NCI-H2081 treated with DMSO at 0.1 percent for 48 hours (cell line): ENCODE measurements at places on chromosomes 2 and 18.

GRCh38 chr2:80167284-80167808 lies 137.2 kb downstream of the LRRTM1 start:
- no peak for DNase-seq

- no peak for DNase-seq
These were observed 100.8 kb upstream of the KCTD1 start for GRCh38 chr18:26649193-26649543.

DNA sequence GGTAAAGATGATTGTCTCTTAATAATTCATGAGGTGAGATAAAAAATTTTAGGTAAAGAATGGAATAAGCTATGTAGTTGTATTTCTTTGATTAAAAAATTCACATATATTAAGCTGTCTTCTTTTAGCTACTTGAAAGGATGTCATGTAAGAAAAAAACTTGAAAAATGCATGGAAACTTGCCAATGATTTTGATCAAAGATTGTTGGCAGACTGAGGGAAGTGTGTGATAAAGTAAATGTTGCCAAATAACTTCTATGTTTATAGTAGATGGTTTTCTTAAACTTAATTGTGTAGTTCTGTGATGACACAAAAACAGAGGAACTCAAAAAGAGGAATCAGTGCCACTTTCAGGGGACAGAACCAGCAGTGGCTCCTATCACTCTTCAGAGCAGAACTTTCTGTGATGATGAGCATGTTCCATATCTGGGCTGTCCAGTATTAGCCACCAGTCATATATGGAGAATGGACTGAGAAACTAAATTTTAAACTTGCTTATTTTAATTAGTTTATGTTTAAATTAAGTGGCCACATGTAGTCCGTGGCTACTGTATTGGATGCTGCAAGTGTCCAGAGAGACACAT lies 51.9 kb upstream of the SLC38A11 start:
- DNase-seq = no peak

DNA sequence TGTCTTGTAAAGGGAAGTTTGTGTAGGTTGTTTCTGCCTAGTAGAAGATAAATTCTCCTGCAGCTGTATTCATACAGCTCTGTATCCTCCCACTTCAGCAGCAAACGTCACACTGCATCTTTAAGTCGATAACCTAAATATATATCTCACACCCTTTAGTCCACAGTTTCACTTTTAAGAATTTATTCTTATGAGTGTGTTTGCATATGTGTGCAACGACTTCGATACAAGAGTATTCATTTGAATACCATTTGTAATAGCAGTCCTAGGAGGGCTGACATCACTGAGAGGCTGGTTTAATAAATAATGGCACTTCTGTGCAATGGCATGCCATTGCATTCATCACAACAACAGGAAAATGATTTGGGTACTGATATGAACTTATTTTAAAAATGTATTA lies 63.8 kb upstream of the MSH6 start:
- DNase-seq = no peak

- DNase-seq = no peak
These were observed 6.8 kb downstream of the BIRC6 start for GRCh38 chr2:32363597-32363996.

DNA sequence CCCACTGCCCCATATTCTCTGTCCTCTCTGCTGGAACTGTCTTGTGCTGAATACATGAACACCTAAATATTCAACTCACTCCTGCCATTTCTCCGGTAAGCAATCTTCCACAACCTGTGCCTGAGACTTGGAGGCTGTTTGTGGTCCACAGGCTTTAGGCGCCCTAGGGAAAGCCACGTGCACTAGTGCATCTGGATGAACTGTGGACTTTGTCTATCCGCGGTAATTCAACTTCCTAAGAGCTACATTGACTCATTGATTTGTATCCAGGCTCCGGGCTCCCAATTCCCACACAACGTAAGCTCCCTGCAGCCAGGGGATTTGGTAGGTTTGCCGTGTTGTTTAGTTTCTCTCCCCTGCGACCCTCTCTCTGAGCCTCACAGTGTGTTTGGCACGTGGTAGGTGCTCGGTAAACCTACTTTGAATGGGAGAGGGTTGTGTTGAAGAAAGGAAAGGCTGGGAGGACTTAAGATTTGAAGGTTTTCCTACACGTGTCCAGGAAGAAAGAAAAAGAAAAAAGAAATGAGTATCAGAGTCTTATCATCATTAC lies 718.2 kb downstream of the DPP10 start:
- DNase-seq = no peak

DNA sequence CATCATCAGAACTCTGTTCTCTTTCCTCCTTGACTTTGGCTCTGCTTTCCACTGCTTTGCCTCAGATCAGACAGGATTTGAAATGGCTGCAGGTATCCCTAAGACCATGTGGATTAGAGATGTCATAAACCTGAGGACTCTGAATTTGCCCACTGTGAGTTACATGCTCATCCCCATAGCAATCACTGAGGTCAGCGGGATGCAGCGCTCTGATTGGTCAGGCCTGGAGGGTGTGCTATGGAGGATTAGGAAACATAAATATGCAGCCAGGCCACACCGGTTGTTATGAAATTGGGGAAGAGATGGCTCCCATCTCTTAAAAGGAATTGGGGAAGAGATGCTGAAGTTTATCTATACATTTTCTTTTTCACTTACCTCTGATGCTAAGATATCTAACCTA lies 73.7 kb upstream of the DNAJC10 start:
- no peak for DNase-seq

DNA sequence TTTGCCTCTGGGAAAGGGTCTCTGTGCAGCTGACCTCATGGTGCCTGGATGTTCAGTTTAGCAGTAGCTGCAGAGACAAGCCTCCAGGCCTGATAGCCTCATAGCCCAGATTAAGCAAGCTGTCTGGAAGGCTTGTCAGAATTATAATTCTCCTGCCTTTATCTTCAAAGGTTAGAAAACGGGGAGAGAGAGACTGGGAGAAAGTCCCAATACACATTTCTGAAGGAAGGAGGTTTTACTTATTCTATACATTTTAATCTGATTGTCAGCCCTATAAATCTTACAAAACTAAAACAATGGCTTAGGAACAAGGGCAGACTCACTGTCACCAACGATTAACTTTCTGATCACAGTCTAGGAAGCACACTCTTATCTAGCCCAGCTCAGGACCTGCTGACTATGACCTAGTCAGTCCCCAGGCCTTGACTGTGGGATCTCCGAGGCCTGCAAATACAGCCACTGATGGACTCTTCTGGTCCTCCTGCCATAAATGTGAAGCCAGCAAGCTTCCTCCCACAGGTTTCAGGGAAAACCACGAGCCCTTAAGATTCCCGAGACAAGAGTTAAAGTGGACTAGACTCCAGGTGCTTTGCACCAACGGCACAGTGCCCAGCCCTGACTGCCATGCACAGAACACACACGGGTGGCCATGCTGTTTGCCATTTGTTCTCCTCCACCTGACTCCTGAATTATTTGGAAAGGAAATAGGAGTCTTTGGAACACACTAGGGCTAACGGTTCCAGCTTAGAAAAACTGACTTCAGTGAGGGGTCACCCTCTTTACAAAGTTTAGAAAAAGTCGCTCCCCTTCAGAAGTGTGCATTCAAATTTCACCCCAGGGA lies 111.4 kb upstream of the SMAD7 start:
- no peak for DNase-seq

- no peak for DNase-seq
These were observed 132.8 kb downstream of the CYP26B1 start for GRCh38 chr2:72014831-72015230.

GRCh38 chr2:228763379-228763981 lies 507.6 kb downstream of the PID1 start:
- peak; percentile 99 for DNase-seq

- no peak for DNase-seq
These were observed 723.1 kb downstream of the TMEM182 start for GRCh38 chr2:103484906-103485305.

- no peak for DNase-seq
These were observed 41.4 kb downstream of the PRKD3 start for GRCh38 chr2:37283207-37283606.

DNA sequence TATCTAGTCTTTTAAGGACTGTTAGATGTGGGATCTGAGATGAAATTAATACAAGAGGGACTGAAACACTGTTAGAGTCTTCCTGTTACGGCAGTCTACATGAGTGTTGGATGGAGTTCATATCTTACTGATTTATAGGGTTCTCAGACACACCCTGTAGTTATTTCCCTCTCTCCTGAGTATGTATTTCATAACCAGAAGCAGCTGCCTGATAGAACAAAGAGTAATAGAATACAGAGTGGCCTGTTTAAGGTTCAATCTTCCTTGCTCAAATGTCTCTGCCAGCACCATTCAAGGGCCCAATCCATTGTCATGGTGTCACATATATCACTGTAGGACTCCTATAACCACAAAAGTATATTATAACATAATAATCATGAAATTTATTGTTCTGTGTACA lies 1229.1 kb upstream of the ACVR2A start:
- DNase-seq = peak; percentile 100

DNA sequence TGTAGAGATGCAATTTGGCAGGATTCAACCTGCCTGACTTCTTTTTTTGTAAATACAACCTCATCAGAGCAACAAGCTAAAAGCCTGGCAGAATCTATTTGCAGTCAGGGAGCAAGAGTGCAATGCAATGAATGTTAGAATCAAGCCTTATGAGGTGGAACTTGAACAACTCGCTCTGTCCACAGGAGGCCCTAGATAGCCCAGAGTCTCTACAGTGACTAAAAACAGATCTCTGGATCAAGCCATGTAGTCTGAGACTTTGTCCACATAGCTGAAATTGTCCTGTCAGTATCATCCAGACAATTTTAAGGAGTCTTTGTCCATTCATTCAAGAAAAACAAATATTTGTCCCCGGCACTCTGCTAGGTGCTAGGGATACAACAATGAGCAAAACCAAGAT lies 32.0 kb upstream of the CDK5R2 start:
- DNase-seq = no peak

DNA sequence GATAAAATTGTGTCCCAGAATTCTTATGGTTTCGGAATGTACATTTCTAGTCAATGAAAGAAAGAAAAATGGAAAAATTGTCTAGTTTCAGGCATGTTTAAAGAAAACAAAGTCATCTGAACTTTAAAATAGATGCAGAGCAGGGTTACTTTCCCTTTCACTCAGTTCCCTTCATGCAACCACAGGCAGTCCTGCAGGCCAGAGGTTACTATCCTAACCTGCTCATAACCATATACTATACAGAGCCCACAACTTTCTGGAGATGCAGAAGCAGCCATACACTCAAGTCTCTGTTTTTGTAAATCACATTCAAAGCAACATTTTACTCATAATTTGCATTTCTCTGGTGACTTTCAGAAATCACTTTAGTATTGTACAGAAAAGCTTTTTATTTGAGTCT lies 690.3 kb downstream of the MBD2 start:
- DNase-seq = no peak

- DNase-seq = no peak
These were observed 67.1 kb upstream of the PXDN start for GRCh38 chr2:1811258-1811970.

DNA sequence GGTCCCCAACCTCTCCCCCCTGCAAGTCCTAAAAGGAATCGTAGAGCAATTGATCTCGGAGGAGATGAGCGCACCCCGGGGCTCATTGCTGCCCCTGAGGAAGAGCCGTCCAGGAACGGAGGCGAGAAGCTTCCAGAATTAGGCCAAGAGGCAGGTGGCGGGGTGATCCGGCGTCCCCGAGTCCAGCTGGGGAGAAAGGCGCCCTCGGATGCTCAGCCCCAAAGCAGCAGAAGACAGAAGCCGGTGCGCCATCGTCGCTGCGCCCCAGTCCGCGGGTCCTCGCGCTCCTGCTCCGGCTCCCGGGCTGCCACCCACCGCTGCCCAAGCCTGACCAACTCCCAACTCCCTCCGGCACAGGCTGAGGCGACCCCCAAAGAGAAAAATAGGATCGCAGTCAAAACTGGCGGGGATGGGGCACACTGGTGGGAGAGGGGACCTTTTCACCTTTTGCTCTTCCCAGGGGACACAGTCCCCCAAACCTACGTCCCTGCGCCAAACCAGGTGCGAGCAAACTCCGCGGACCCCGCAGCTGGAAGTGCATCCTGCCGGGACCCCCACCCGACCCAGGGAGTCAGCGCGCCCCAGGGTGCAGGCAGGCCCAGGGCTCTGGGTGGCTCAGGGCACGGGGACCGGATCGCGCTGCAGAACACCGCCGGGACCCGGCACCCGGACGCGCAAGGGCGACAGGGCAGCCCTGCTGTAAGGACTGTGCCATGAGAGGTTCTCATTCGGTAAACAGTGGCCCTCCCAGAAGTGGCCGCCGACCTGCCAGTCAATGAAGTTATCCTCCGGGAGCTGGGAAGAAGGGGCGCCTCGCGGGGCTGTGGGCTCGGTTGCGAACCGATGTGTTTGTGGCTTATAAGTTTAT lies 8.4 kb upstream of the MEIS1 start:
- DNase-seq = no peak

DNA sequence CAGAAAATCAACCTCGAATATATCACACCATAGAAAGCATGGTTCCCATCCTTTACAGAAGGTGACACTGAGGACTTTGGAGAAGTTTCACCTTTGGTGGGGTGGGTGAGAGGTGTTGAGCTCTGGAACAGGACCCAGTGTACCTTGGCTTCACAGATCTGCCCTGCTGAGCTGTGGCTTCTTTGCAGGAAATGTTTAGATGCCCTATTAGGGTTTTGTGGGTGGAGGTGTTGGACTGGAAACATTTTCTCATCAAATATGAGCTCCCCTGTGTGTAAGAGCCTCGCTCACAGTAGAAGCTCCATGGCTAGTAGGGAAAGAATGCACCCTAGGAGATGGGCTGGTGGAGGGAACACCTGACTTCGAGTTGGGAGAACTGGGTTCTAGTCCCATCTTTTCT lies 55.6 kb downstream of the RPL37A start:
- no peak for DNase-seq

GRCh38 chr2:2879781-2880180 lies 497.8 kb downstream of the EIPR1 start:
- DNase-seq = no peak

DNA sequence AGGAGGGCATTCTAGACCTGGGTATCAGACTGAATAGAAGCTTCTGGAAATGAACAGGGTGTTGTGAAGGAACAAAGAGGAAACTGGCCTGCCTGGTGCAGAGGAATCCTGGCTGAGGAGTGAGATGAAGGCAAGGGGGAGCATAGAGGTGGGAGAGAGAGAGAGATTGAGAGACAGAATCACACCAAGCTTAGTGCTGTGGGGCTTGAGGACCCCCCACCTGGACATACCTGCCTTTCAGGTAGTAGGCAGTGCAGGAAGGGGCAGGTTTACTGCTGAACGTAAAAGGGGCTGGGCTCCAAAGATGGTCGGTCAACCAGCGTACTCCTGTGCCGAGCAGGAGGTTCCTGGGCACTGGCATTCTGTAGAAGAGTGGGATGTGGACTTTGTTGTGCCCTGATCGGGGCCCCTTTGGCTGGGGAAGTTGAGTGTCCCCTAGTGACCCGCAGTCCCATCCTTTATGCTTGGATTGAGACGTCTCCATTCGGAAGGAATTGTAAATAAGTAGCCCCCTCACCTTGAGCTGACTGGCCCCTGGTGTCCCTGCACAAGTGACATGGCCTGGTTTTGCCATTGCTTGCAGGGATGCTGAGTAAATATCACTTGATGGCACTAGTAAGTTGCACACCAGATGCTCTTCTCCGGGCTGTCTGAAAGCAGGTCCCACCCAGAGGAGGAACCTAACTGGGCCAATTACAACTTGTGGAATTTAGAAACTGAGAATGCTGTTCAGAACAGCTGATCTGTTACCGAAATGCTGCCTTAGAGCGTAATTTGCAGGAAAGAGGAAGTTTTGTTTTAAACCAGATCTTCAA lies 1.4 kb downstream of the UBE2F start:
- DNase-seq = no peak
